Aorta (tissue), 5 donors: ENCODE measurements at places on chromosomes 1 and 21. TPM values are rescaled to one million over a fixed set of nuclear protein-coding genes. Genes with fewer than 3 reads are reported as not detected.

DNA sequence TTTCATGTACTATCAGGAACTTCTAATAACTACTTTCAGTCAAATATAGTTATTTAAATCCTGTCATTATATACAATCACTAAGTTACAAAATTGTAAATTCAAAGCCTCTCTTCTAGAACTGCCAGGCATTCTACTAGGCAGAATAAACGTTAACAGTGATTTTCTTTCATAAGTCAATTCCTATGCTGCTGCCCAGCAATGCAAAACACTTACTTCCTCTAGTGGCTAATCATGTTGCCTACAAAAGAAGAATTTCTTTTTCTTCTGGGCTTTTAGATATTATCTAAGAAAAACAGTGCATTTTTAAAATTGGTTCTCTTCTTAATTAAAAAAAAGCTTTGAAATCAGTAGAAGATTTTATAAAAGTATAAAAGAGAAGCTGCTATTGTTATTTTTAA is 509.8 kb upstream of the ADAMTS5 start:
- H3K4me1 ChIP-seq: no peaks in the 10 kb centered on the region
- H3K27ac ChIP-seq: no peak overlapping the region
- H3K36me3 ChIP-seq: no peaks in the 10 kb centered on the region
- no peak for DNase-seq
- H3K27me3 ChIP-seq: no peaks in the 10 kb centered on the region

CTSS gene
- total RNA-seq: 68.2 TPM

DNA sequence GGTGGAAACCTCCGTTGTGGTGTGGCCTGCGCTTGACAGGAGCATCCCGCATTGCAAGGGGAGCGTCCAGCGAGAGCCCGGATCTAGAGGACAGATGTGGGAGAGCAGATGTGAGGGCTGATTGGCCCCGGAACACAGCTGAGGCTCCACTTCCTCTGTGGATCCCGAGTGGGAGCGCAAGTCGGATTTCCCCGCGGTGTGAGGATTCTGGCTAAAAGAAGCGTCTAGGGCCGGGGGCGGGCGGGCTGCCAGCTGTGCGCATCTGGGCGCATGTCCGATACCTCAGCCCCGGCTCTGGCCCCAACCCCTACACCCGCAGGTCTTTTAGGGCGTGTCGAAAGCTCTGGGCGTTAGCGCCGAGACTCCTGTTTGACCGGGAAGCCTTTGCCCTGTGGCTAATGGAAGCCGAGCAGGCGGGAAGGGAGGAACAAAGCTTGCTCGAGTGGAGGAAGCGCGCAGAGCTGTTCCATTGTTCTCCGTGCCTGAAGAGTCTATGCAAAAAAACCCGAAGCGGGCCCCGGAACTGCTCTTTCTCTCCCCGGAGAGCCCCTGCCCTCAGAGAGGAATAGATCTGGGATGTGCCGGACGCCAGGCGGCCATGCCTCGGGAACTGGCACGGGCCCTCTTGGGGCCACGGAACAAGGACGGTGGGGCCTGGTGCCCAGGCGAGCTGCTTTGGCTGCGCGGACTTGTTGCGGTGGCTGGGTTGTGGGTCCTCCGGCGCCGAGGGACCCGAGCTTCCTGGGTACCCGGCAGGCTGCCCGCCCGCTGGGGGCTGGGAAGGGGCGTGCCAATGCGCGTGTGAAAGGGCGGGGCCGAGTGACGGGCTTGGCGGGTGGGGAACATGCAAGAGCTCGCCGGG is 111.1 kb downstream of the NAV1 start:
- H3K4me1 ChIP-seq: peaks cover 4% of the 10 kb centered on the region
- no peaks in the 10 kb centered on the region for H3K36me3 ChIP-seq
- H3K27me3 ChIP-seq: no peaks in the 10 kb centered on the region

DNA sequence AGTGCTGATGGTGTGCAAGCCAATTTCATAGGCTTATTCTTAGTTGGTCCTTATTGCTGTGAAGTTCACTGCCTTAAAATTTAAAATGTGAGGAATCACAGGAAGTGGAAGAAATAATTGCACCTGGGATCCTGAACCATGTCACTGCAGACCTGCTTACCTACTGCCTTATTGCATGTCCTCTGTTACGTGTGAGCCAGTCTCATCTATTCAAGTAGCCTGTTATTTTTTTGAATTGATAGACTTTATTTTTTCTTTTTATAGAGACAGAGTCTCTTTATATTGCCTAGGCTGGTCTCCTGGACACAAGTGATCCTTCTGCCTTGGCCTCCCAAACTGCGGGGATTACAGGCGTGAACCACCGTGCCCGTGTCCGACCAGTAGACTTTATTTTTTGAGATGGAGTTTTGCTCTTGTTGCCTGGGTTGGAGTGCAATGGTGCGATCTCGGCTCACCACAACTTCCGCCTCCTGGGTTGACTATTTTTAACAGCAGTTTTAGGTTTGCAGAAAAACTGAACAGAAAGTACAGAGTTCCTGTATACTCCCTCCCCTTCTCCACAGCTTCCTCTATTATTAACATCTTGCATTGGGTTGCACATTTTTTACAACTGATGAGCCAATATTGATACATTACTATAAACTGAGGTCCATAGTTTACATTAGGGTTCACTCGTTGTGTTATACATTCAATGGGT is 14.0 kb upstream of the DISC1 start:
- no peaks in the 10 kb centered on the region for H3K36me3 ChIP-seq
- H3K4me1 ChIP-seq: no peaks in the 10 kb centered on the region
- DNase-seq: no peak
- H3K27ac ChIP-seq: no peak overlapping the region

- no peak overlapping the region for H3K4me3 ChIP-seq
- no peaks in the 10 kb centered on the region for H3K27me3 ChIP-seq
- no peaks in the 10 kb centered on the region for H3K4me1 ChIP-seq
- no peaks in the 10 kb centered on the region for H3K36me3 ChIP-seq
- no peak overlapping the region for H3K27ac ChIP-seq
These were observed 17.4 kb upstream of the MYOG start for GRCh38 chr1:203103216-203103615.

GRCh38 chr1:116365857-116366256 is 7.2 kb upstream of the ATP1A1 start:
- no peak for DNase-seq
- no peak overlapping the region for H3K4me3 ChIP-seq
- H3K4me1 ChIP-seq: no peaks in the 10 kb centered on the region
- no peaks in the 10 kb centered on the region for H3K27me3 ChIP-seq
- no peak overlapping the region for H3K27ac ChIP-seq

DNA sequence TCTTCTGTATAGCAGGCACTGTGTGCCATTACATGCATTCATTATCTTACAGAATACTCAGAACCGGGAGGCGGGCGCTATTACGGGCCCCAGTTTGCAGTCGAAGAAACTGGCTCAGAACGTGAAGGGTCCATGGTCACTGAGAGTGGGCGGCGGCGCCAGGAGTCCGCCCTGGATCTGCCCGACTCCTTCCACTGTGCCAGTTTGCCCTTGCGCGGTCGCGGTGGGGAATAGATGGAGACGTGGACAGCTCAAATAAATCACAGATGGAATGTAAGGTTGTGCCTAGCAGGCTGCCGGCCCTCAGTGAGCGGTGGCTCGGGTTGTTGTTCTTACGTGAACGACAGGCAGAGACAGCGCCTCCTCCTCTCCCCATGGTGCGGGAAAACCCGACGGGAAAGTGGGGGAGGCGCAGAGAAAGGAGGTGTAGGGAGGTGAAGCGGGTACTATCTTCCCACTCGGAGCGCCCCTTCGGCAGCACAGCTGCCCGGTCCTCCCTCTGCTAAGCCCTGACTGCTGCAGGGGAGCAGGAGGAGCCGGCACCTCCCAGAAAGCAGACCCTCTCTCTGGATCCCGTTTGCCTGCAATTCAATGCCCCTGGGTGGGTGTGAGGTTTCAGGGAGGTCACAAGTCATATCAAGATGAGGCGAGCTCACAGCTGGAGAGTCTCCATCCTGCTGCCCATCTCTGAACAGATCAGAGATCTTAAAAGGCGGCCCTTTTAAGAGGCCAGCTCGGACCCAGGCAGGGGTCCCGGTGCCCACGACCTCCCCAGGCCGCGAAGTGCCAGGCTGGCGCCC is 1.1 kb downstream of the COL9A2 start:
- no peaks in the 10 kb centered on the region for H3K36me3 ChIP-seq
- no peak for DNase-seq
- peak overlapping the region; percentile 25 for H3K27ac ChIP-seq
- no peaks in the 10 kb centered on the region for H3K27me3 ChIP-seq

DNA sequence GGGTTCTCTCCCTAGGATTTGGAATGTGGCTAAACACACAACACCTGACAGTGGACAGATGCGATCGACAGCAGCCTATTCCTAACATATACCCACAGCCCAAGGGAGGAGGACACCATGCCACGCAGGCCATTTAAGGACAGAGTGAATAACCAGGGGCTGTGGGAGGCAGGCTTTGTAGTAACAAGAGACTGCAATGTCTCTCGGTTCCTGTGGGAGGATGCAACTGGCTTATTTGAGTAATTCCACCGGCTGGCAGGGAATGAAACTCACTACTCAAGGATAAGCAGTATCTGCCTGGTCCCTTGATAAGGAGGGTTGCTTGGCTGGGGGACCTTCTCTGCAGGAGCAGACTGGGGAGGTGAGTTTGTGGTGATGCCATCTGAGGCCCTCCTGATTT is 109.6 kb downstream of the PCP4 start:
- no peaks in the 10 kb centered on the region for H3K36me3 ChIP-seq
- H3K27ac ChIP-seq: no peak overlapping the region
- H3K4me1 ChIP-seq: no peaks in the 10 kb centered on the region
- DNase-seq: no peak

GRCh38 chr21:40819071-40819900 is 27.7 kb downstream of the DSCAM start:
- no peaks in the 10 kb centered on the region for H3K4me1 ChIP-seq
- H3K27ac ChIP-seq: no peak overlapping the region
- H3K36me3 ChIP-seq: no peaks in the 10 kb centered on the region
- DNase-seq: no peak
- H3K4me3 ChIP-seq: no peak overlapping the region

SV2A gene
- total RNA-seq: 20.5 TPM

- H3K4me1 ChIP-seq: no peaks in the 10 kb centered on the region
- no peak overlapping the region for H3K4me3 ChIP-seq
- H3K36me3 ChIP-seq: no peaks in the 10 kb centered on the region
- no peak overlapping the region for H3K27ac ChIP-seq
- DNase-seq: no peak
These were observed 52.3 kb downstream of the RASSF5 start for GRCh38 chr1:206559672-206559995.

- no peak for DNase-seq
- no peak overlapping the region for H3K27ac ChIP-seq
- no peaks in the 10 kb centered on the region for H3K4me1 ChIP-seq
- H3K27me3 ChIP-seq: no peaks in the 10 kb centered on the region
- H3K36me3 ChIP-seq: no peaks in the 10 kb centered on the region
- H3K4me3 ChIP-seq: no peak overlapping the region
These were observed 38.7 kb downstream of the SNX7 start for GRCh38 chr1:98700228-98700627.

DNA sequence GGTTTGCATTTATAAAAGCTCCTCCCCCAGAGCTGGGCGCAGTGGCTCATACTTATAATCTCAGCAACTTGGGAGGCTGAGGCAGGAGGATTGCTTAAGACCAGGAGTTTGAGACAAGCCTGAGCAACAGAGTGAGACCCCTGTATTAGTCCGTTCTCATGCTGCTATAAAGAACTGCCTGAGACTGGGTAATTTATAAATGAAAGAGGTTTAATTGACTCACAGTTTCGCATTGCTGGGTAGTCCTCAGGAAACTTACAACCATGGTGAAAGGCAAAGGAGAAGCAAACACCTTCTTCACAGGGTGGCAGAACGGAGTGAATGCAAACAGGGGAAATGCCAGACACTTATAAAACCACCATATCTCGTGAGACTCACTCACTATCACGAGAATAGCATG is 52.5 kb downstream of the ZNF684 start:
- no peaks in the 10 kb centered on the region for H3K36me3 ChIP-seq
- H3K27me3 ChIP-seq: no peaks in the 10 kb centered on the region
- H3K27ac ChIP-seq: no peak overlapping the region
- no peaks in the 10 kb centered on the region for H3K4me1 ChIP-seq

CR1L gene
- 0.24 TPM for total RNA-seq

SH2D2A gene
- 2.7 TPM for total RNA-seq

FHAD1 gene
- total RNA-seq: 2.7 TPM

- H3K4me1 ChIP-seq: peaks cover 6% of the 10 kb centered on the region
- no peak overlapping the region for H3K4me3 ChIP-seq
- H3K27ac ChIP-seq: no peak overlapping the region
- no peak for DNase-seq
- H3K27me3 ChIP-seq: no peaks in the 10 kb centered on the region
- no peaks in the 10 kb centered on the region for H3K36me3 ChIP-seq
These were observed 157.3 kb upstream of the RUNX1 start for GRCh38 chr21:35206141-35207125.

GRCh38 chr1:236476019-236476418 is 47.8 kb upstream of the LGALS8 start:
- no peaks in the 10 kb centered on the region for H3K4me1 ChIP-seq
- no peak overlapping the region for H3K4me3 ChIP-seq
- no peak overlapping the region for H3K27ac ChIP-seq
- H3K36me3 ChIP-seq: no peaks in the 10 kb centered on the region
- no peak for DNase-seq

- peaks cover 7% of the 10 kb centered on the region for H3K4me1 ChIP-seq
- H3K27me3 ChIP-seq: no peaks in the 10 kb centered on the region
- H3K4me3 ChIP-seq: no peak overlapping the region
- H3K27ac ChIP-seq: peak overlapping the region; percentile 82
- DNase-seq: no peak
- no peaks in the 10 kb centered on the region for H3K36me3 ChIP-seq
These were observed 26.8 kb downstream of the EGLN1 start for GRCh38 chr1:231395076-231395997.

- no peaks in the 10 kb centered on the region for H3K36me3 ChIP-seq
- H3K4me3 ChIP-seq: no peak overlapping the region
- H3K4me1 ChIP-seq: no peaks in the 10 kb centered on the region
- no peak for DNase-seq
These were observed 25.1 kb downstream of the IGFN1 start for GRCh38 chr1:201215531-201216357.

- H3K27ac ChIP-seq: no peak overlapping the region
- H3K27me3 ChIP-seq: no peaks in the 10 kb centered on the region
- no peak overlapping the region for H3K4me3 ChIP-seq
- no peaks in the 10 kb centered on the region for H3K4me1 ChIP-seq
- no peak for DNase-seq
- no peaks in the 10 kb centered on the region for H3K36me3 ChIP-seq
These were observed 10.2 kb downstream of the TRAF3IP3 start for GRCh38 chr1:209766051-209766450.

NBPF10 gene
- 6.1 TPM for total RNA-seq

GBP6 gene
- not detected for total RNA-seq
